BE2C (cell line): ENCODE measurements at places on chromosomes 11 and 22.
A peak's percentile ranks its signal among the peaks of the same experiment; 100 is the strongest.

DNA sequence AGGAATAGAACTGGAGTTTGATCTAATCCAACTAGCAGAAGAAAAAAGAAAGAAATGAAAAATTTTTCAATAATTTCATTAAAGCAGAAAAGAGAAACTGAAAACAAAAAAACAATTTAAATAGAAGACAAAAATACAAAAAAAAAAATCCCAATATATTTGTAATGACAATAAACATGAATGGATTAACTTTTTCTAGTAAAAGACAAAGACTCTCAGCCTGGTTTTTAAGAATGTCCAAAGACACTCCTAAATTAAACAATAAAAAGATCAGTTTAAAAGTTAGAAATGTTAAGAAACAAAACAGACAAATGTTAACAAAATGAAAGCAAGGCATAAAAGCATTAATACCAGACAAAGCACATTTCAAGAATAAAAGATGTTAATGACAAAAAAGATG, 50.3 kb upstream of the ME3 start:
- DNase-seq: no peak

DNA sequence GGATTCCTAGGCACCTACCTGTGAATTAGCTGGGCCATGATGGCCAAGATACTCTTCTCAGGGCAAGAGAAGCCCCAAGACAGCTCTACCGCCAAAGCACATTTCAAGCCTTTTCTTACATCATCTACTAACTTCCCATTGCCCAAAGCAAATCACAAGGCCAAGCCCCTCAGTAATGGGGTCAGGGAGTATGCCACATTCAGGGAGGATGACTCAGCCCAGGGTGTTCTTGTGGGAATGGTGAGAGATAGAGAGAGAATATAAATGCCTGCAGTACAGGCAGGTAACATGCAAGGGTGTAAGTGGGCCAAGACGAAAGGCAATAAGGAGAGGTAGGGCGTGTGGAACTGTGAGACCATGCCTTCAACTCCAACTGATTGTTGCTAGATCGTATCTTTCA, 162.5 kb upstream of the ISX start:
- no peak for DNase-seq

- DNase-seq: no peak
These were observed 756.6 kb upstream of the API5 start for GRCh38 chr11:42555190-42555589.

- no peak for DNase-seq
These were observed 47.1 kb upstream of the EED start for GRCh38 chr11:86197448-86197847.

DNA sequence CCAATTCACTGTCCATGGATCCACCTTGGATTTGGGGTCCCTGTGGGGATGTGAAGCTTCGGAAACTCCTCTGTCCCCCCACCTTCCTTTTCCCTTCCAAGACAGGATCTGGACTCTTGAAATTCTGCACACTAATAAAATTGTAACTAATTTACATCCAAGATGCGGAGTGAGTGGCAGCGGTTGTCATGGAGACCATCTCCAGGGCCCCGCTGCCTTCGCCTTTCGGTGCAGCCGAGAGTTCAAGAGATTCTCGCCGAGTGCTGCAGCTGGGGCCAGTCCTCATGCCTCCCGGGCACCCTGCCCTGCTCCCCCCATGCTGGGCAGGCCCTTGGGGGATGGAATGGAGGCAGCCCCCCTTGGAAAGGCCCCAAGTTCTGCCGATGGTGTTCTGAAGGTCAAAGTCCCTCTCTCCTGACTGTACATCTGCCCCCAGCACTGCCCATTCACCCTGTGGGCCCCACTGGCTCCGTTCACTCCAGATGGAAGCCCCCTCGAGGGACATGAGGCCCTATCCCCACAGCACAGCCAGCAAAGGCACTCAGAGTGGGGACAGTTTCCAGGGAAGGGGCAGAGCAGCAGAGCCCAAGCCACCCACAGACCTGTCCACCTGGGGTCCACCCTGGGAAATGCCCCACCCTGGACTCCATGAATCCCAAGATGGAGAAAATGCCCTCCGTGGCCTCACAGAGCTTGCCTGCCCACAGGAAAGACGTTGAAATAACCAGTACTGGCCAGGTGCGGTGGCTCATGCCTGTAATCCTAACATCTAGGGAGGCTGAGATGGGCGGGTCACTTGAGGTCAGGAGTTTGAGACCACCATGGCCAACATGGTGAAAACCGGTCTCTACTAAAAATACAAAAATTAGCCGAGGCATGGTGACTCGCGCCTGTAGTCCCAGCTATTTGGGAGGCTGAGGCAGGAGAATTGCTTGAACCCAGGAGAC, 25.9 kb downstream of the IGLL1 start:
- no peak for DNase-seq

GRCh38 chr11:36265793-36266628, 23.2 kb downstream of the COMMD9 start:
- DNase-seq: peak; percentile 42

- DNase-seq: no peak
These were observed 41.4 kb downstream of the MCHR1 start for GRCh38 chr22:40720538-40721256.

DNA sequence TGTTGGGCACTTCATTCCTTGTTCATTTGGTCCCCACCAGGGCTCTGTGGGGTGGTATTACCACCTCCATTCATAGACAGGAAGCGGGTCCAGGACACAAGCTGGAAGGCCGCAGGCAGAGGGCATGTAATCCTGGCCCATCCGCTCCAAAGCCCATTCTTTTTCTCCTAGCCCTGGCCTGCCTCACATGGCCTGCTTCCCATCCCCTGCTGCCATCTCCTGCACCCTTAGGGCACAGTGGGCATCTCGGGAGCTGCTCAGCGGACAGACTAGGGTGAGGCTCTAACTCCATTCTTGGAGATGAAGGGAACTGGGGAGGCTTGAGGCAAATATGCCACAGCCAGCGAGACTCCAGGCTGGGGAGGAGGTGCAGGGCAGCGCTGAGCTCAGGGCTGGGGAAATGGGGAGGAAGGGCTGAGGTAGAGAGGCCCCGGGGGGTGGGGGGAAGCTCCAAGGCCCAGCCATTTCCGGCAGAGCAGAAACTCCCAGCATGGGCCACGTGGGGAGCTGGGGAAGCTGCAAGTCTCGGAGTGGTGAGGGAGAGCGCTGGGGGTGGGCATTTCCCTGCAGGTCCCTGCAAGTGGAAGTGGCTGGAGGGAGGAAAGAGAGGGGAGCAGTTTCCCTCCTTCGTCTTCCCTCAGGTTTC, 14.3 kb upstream of the BCL9L start:
- peak; percentile 39 for DNase-seq

DNA sequence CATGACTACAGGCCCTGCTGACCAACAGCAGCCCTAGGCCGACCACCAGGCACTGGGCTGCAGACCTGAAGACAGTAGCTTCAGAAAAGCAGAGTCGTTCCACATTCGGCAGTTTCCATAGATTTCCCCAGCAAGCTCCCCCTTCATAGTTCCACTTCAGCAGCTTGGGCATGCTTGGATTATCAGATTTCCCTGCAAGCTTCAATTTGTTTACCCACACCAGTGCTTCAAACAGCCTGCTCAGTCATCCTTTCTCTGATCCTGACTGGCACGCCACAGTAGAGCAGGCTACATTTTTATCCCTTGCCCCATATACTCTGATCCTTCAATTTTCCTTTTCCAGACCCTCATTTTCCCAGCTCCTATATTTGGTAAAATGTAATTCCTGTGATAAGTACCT, 51.1 kb upstream of the CFAP300 start:
- no peak for DNase-seq

DNA sequence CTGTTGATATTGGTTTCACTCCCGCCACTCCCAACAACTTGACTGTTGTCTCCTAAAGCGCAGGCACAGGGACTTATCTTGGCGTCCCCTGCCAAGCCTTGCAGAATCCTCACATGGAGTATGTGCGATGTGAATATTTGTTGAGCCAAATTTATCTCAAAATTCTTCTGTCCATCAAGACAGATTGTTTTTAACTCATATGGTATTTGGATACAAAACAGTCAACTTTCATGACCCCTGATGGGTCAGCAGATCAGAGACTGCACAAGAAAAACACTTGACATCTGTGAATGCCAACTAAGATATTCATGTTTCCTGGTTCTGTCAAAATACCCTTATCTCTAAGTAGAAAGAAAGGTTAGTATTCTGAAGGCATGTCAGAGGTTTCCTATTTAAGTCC, 221.7 kb upstream of the BLID start:
- DNase-seq: no peak

- no peak for DNase-seq
These were observed 1074.5 kb downstream of the LRRC4C start for GRCh38 chr11:40384991-40385390.

DNA sequence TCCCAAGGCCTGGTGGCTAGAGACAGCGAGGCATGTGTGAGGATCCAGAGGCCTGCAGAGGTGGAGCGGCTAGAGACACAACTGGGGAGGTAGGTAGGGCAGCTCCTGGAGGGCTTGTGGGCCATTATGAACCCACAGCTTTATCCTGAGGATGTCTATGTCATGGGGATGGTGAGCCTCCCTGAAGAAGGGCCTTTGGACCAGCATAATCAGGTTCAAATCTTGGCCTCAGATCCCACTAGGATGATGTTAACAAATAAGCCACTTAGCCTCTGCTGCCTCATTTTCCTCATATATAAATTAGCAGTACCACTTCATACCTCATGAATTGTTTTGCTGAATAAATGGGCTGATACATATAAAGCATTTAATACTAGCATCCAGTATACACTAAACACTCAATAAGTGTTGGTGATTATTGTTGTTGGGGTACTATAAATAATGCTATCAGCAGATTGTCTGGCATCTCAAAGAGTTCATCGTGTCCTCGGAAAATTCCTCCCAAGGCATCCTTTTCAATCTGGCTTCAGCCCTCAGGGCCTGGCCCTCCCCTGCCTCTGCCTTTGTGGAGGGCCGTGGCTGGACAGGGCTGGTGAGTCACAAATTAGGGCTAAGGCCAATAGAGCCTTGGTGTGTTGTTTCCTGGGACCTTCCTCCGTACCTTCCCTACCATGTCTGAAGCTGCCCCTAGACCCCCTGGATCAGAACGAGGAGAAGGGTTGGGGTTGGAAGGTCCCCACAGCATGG, 30.9 kb upstream of the LRRC32 start:
- no peak for DNase-seq
